ENCODE measurements at places on chromosomes 3 and 15. TPM values are rescaled to one million over a fixed set of nuclear protein-coding genes. Genes with fewer than 3 reads are reported as not detected.

GRCh38 chr15:76576523-76577279, 240.1 kb downstream of the ISL2 start:
- no peak overlapping the region for H3K4me3 ChIP-seq
- peaks cover 26% of the 10 kb centered on the region for H3K4me1 ChIP-seq
- no peak overlapping the region for H3K27ac ChIP-seq
- H3K27me3 ChIP-seq, result no peaks in the 10 kb centered on the region
- peaks cover 4% of the 10 kb centered on the region for H3K36me3 ChIP-seq
- no peak for DNase-seq

DNA sequence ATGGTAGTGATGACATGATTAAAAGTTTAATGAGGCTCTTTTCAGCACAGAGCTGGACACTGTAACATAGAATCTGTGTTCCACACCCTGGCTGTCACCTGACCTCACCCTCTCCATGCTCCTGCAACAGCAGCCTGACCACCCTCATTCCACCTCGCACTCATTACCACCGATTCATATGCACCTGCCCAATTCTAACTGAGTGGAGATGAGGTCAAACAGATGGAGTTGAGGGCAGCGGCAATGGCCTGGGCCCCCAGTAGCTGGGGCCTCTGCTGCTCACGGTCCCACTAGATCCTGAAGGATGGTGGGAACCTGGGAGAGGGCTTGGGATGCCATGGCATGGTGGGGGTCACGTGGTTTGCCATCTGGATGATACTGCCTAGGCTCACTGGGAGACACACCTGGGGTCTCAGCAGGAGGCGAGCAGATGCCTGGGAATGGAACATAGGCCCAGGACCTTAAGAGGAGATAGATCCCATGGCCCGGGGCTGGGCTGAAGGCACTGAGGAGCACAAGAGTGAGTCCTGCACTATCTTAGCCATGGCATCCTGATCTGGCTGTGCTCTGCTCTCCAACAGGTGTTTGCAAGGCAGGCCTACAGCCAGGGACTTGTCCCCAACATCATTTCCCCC, 1.3 kb downstream of the SCN5A start:
- H3K36me3 ChIP-seq, result no peaks in the 10 kb centered on the region
- peak overlapping the region; percentile 63 for H3K4me3 ChIP-seq
- H3K27me3 ChIP-seq, result peaks cover 13% of the 10 kb centered on the region
- peaks cover 4% of the 10 kb centered on the region for H3K4me1 ChIP-seq
- no peak overlapping the region for H3K27ac ChIP-seq

The PPP2R3A gene
- total RNA-seq, result 0.04 TPM

DNA sequence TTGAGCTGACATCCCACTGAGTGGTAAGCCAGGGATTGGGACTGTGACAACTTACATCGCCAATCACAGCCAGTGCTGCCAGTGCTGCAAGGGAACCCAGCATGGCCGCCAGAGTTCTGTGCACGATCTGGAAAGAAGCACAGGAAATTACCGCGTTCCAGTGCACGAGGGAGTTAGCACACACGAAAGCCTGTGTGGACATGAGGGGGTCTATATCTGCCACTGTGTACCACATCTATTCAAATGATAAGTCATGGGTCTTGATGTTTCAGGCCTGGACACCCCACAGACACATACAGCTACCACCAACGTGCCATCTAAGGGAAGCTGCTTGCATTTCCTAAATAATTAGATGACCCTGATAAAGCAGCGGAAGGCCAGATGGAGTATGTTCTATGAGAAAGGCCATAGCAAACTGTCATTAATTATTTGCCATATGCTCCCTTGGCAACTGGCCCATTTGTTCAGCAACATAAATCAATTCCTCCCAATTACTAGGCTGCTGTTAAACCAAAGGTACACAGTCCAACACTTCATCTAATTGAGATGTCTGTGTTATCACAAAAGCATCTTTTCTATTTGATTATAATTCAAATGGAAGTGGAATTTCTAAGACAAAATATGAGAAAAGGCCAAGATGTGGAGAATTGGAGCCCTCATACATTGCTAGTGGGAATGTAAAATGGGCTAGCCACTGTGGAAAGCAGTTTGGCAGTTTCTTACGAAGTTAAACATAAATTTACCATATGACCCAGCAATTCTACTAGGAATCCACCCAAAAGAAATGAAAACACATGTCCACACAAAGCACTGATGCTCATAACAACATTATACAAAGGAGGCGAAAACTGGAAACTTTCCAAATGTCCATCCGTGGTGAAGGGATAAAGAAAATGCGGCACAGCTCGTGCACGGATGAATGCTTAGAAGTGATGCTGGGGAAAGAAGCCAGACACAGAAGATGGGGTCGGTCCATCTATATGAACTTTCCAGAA, 108.3 kb downstream of the OCA2 start:
- H3K27ac ChIP-seq, result no peak overlapping the region
- H3K27me3 ChIP-seq, result no peaks in the 10 kb centered on the region
- no peak for DNase-seq
- no peaks in the 10 kb centered on the region for H3K36me3 ChIP-seq
- H3K4me1 ChIP-seq, result no peaks in the 10 kb centered on the region

DNA sequence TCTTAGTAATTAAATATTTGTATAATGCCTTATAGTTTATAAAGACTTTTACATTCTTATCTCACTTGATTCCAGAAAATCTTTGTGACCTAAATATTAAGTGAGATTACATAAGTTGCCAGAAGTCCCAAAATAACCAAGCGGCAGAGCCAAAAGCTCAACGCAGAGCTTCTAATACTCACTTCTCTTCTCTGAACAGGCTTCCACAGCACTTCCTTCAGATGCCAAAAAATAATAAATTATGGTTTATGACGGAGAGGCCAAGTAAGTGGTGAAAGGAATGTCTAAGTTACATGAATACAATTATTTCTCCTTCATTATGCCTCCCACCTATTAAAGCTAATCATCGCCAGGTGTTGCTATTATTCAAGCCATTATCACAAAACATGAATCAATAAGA, 110.3 kb downstream of the GBE1 start:
- H3K36me3 ChIP-seq, result no peaks in the 10 kb centered on the region
- no peaks in the 10 kb centered on the region for H3K27me3 ChIP-seq
- no peaks in the 10 kb centered on the region for H3K4me1 ChIP-seq
- no peak overlapping the region for H3K4me3 ChIP-seq
- no peak for DNase-seq

Measured in activated CD4-positive, alpha-beta T cell treated with anti-CD3 and anti-CD28 coated beads, Interleukin-2, amount 10 ng/mL, durations not matched to agents 7 days and 5 days (primary cell).